ENCODE measurements at places on chromosomes 16 and 17.

GRCh38 chr16:78929841-78930240, 670.7 kb downstream of the MAF start:
- no peak for DNase-seq

- DNase-seq, result no peak
These were observed 793.7 kb upstream of the EEF2KMT start for GRCh38 chr16:5891296-5891695.

DNA sequence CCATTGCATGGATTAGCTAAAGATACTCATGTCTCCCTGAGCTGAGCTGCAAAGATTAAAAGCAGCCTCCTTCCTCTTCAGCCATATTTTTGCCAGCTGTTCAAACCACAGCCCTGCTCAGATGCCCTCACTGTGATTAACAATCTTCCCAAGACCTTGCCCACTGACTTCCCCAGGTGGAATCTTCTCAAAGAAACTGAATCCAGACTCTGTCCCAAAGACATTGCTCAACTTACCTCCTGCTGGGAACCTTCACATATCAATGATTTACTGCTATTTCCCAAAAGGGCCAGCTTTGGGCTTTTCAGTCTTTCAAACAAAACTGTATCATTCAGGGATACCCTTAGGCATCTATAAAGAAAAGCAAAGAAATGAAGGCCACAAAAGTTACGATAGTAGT, 9.2 kb downstream of the C17orf67 start:
- no peak for DNase-seq

GRCh38 chr16:84788920-84789391, 30.8 kb upstream of the CRISPLD2 start:
- DNase-seq, result no peak

- DNase-seq, result no peak
These were observed 25.1 kb downstream of the UNC13D start for GRCh38 chr17:75819116-75819515.

GRCh38 chr17:35918665-35919064, 11.9 kb downstream of the RDM1 start:
- DNase-seq, result no peak

GRCh38 chr16:54477714-54478113, 191.1 kb upstream of the IRX3 start:
- DNase-seq, result no peak

DNA sequence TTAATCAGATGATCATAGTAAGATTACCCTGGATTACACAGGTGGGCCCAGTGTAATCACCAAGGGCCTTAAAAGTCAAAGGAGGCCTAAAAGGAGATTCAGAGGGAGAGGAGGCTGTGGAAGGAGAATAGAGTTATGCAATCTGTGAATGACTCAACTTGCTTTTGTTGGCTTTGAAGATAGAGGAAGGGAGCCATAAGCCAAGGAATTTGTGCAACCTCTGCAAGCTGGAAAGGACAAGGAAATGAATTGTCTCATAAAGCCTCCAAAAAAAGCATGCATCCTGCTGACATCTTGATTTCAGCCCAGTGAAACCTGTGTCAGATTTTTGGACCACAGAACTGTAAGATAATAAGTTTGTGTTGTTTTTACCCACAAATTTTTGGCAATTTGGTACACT, 109.6 kb downstream of the CNTNAP4 start:
- DNase-seq, result no peak

GRCh38 chr17:20244671-20245070, 222.7 kb downstream of the LGALS9B start:
- DNase-seq, result no peak

- DNase-seq, result no peak
These were observed 1.3 kb downstream of the C16orf86 start for GRCh38 chr16:67667817-67668494.

- no peak for DNase-seq
These were observed 2.2 kb downstream of the YBX2 start for GRCh38 chr17:7292194-7292593.

DNA sequence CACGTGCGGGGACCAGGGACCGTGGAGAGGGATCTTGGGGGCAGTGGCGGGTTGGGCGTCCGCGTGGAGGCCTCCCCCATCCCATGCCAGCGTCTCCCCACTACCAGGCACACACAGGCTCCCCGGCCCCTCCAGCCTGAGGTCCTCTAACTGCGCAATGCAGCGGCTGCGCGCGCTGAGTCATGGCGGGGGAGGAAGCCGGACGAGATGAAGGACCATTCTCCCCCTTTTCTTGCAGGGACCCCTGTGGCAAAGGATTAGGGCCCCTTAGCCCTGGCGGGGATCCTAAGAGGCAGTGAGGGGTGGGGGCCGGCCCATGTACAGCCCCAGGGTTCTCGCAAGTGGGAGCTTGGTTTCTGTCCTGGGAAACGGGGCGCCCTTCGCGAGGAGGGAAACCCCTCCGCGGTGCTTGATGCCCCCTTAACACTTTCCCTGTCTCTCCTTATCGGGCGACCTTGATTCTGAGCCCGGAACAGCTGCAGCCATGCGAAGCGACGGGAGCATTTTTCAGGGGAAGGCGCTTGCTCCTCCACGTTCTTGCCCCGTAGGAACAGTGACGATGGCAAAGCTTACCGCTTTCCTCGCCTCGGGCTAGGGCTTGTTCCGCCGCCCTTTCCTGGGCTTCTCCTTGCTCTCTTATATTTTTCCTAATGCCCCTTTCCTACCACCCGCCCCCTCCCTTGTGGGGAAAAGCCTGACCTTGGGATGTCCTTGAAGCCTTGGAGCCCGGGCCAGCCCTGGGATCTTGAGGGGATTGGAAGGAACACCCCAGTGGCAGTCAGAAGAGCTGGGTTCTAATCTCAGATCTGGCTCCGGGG, 592 bp downstream of the ALDOA start:
- DNase-seq, result no peak

DNA sequence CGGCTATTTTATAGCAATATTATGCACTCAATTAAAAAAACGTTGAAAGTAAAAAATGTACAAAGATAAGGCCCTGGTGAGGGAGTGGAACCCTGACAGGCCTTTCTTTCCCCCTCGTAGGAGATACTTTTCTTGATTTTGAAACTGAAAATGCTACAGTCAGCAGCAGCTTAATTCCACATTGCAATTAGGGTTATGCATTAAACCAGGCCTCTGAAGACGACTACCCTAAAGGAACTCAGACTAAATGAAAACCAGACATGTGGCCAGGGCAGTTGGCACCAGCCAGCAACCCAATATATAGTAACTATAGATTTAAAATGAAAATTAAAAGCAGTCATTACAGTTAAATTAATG, 463.2 kb upstream of the MAF start:
- no peak for DNase-seq

GRCh38 chr16:30416047-30416603, 8.7 kb downstream of the ZNF771 start:
- no peak for DNase-seq

- DNase-seq, result no peak
These were observed 4.4 kb upstream of the MTSS2 start for GRCh38 chr16:70689970-70690891.

- no peak for DNase-seq
These were observed 4.3 kb upstream of the TRIM37 start for GRCh38 chr17:59110973-59111372.

GRCh38 chr17:4232168-4232813, 31.5 kb downstream of the ANKFY1 start:
- no peak for DNase-seq

DNA sequence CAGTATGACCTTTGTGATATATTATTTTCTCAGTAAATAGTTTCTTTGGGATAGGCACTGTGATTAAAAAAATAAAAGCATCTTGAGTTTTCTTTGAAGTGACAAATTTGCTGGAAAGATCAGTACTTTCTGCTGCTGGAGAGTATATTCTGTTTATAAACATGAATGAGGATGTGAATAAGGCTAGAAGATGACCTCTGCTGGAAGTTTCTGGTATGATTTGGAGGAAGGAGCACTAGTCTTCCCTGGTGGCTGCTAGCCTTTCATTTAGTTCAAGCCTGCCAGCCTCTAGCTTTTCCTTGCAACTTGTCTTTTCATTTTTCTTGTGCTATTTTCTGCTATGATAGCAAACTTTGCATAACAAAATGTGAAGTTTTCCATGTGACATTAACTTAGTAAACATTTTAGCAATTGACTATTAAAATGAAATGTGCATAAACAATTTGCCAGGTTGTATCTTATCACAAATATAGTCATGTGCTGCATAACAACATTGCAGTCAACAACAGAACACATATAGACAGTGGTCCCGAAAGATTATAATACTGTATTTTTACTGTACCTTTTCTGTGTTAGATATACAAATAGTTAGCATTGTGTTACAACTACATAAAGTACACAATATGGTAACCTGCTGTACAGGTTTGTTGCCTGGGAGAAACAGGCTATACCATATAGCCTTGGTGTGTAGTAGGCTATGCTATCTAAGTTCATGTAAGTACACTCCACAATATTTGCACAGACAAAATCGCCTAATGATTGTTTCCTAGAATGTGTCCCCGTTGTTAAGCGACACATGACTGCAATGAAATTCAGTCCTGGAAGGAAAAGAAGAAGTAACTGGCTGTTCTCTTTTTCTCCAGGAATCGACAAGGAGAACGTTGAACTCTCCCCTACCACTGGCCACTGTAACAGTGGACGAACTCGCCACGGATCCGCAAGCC, 18.1 kb upstream of the RAB11FIP4 start:
- no peak for DNase-seq

DNA sequence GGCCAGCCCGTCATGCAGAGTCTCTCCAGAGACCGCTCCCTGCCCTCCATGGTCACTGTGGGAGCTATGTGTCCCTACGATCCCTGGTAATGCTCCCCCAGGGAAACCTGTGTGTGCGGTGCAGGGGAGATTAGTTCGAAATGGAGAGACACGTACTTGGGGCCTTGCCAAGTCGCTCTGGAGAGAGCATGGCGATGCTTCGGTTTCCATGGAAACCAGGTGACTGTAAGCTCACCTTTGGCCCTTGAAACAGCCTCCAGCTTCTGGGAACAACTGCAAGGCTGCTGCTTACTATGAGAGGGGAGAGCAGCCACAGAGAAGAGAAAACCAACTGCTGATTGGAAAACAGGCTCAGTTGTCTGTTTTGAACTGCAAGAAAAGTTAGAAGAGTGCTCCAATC, 879.7 kb upstream of the EEF2KMT start:
- DNase-seq, result no peak

GRCh38 chr17:19876529-19877161, 8.9 kb upstream of the ULK2 start:
- DNase-seq, result no peak

- no peak for DNase-seq
These were observed 3.3 kb upstream of the XYLT1 start for GRCh38 chr16:17474037-17474436.

- DNase-seq, result no peak
These were observed 91.7 kb downstream of the LITAF start for GRCh38 chr16:11495066-11495407.

- DNase-seq, result no peak
These were observed at the start of gene TP53I13 for GRCh38 chr17:29568331-29569244. Gene TP53I13, plus strand, starts transcription at chr17:29568701. Its CDS starts 58 bp downstream, at chr17:29568759.

DNA sequence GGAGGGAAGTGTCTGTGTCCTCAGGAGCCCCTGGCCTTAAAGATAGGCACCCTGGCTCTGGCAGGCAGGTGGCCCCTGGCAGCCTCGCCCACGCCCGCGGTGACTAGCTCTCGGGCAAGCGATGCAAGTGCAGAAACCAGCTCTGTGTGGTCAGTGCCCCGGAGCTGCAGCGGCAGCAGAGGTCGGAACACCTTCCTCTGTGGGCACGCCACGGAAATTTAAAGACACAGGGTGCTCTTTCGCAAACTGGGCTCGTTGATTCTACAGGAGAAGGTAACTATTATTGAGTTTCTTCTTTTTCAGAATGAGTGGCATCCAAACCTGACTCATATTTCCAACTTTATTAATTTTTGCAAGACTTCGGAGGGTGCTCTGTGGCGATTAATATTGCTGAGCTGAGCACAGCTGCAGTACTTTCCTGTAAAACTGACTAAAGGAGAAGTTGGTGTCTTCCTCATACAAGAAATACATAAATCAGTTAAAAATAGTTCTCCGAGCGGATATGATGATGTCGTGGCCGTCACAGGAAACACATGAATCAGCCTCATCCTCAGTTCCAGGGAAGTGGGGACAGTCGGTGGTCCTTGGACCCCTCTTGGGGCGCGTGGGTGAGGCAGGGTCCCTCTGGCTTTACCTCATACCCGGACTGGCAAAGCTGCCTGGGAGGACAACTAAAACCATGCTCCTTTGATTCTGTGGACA, 120.2 kb downstream of the METRNL start:
- no peak for DNase-seq

DNA sequence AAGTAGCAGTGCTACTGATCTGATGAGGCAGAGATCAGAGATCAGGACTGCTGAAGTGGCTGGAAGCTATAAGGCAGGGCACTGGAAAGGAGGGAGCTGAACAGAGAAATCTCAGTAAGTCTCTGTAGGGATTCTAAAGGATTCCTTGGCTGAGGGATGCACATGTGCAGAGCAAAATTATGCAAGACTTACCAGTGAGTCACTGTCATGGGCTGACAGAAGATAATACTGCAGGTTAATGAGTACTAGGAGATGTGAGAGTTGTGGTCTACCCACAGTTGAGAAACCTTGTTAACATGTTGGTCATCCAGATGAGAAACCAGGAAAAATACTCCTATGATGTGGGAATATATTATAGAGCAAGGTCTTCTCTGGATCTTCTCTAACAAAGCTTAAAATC, 378.1 kb downstream of the HAPSTR1 start:
- no peak for DNase-seq

- no peak for DNase-seq
These were observed 4.6 kb upstream of the ZNF747 start for GRCh38 chr16:30539000-30539964.

DNA sequence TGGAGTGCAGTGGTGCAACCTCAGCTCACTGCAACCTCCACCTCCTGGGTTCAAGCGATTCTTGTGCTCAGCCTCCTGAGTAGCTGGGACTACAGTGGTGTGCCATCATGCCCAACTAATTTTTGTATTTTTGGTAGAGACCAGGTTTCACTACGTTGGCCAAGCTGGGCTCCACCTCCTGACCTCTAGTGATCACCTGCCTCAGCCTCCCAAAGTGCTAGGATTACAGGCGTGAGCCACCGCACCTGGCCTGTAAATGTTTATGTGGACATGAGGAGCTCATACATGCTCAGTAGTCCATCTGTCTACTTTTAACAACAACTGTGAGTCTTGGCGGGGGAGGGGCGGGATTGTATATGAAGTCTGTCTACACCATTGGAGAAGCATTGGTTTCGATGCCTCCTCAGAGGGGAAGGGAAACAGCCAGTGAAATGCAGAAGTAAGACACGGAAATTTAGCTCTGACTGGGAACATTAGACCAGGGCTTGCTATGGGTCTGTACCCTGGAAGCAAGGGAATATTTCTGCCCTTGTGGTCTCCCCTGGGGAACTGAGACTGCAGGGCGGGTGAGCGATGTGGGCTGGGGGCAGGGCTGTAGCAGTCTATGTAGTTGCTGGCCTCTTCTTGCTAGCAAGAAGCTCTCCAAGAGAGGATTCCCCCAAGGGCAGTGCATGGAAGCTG, 9.3 kb downstream of the NUBP1 start:
- no peak for DNase-seq
